Fibroblast of skin of right biceps (primary cell): ENCODE measurements at places on chromosomes 12 and 14.

DNA sequence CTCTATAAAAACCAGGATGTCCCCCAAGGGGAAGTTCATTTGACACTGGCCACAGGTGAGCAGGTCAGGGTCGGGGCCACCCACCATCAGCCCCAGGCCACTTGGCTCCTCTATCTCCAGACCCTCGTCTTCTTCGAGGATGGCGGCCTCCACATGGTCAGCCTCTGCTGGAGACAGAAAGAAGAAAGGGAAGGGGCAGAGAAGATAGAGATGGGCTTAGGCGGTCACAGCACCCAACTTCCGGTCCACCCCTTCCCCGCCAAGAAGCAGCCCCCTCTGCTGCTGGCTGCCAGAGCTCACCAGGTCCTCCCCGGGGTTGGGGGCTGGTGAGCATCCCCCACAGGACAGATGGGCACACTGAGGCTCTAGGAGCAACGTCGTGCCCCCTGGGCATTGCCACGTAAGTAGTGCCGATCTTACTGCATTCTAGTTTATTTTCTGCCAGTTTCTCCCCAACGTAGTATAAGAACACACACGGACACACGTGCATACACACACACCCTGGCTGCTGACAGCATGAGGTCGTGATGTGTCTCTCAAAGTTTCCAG lies 14.2 kb downstream of the BCL11B start:
- DNase-seq: no peak

DNA sequence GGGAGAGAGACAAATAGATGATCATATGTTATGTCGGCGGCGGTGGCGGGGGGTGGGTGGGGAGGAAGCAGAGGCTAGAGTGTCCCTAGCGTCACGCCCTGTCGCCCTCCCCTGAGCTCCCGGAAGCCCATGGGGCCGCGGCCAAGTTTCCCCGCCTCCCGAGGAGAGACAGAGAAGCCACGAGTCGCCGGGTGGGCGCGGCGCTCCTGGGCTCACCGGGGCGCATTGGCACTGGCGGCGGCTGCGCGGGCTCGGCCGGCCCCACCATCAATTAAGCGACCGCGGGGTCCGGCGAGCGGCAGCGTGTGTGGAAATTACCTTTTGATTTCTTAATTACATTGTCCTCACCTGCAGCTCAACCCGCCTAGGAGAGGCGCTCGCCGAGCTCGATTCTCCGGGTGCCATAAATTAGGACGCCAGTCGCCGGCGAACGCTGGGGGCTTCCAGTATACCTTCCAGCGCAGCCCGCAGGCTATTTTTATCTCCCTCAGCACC lies 119.9 kb upstream of the LHX5 start:
- DNase-seq: no peak

DNA sequence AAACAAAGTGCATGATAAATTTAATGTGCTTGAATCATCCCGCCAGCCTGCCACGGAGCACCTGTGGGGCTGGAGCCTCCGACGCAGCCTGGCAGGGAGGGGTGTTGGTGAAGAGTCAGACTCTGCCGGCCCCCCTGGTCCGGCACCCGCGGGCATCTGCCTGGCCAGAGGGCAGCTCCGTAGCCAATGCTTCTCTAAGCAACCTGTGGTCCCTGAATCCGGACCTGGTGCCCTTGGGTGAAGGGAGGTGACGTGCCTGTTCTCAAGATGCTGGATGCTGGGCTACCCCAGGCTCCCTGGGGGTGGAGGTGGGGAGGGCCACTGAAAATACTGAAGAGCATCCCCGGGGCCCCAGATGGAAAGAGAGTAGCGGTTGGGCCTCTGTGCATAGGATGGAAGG lies 158.6 kb upstream of the C14orf180 start:
- DNase-seq: no peak

DNA sequence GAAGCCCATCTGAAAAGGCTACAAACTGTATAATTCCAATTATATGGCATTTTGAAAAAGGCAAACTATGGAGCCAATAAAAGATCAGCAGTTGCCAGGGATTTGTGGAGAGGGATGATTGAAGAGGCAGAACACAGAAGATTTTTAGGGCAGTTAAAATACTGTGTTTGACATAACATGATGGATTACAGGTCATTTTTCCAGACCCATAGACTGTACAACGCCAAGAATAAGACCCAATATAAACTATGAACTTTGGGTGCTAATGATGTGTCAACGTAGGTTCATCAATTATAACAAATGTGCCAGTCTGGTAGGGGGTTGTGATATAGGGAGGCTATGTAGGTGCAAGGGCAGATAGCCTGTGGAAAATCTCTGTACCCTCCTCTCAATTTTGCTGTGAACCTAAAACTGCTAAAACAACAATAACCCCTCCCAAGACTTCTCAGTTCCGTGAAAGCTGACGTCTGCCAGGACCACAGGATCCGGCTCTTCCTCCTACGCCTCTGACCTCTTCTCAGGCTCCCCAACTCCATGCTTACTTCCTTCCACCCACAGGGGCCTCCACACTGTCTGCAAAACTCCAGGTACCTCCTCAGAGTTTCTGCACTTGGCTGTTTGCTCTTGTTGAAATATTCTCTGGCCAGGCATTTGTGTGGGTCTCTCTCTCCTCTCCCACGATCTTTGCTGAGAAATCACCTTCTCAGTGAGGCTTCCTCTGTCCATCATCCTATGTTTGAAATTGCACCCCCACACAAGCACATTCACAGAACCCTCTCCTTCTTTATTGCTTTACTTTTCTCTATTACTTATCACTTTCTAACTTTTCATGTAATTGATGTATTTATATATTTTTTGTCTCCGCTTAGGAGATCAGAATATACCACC lies 131.4 kb downstream of the BBS10 start:
- DNase-seq: no peak

GRCh38 chr12:47302111-47302671 lies 222.4 kb upstream of the AMIGO2 start:
- no peak for DNase-seq

DNA sequence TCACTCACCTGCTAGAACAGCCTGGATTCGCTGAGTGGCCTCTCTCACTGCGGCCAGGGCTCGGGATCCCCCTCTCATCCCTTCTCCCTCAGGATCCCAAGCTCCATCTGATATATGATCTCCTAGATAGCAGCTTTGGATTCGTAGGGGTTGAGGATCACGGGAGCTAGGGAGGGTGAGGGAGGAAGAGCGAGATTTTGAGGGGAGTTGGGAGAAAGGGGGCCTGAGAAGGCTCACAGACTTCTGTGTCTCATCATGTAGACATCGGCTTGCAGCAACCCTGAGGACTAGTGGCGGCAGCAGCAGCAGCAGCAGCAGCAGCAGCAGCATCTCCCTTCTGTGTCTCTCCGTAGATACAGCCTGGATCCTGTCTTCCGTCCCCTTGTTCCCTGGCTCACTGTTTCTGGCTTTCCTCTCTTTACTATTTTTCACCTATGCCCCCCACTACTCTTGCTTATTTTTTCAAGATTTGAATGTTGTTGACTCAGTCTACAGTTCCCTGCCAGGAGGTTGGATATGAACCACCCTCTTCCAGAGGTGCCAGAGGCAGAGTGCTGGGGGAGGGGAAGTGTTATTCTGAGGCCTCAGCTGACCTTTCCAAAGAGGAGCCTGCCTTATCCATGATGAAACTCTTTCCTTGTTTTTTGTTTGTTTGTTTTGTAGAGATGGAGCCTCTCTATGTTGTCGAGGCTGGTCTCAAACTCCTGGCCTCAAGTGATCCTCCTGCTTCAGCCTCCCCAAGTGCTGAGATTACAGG lies at the start of gene CIROP:
Gene CIROP, minus strand, starts transcription at position 399 of the 757 bp plus-strand sequence. Its CDS starts 69 bp downstream, at position 330.
- no peak for DNase-seq

DNA sequence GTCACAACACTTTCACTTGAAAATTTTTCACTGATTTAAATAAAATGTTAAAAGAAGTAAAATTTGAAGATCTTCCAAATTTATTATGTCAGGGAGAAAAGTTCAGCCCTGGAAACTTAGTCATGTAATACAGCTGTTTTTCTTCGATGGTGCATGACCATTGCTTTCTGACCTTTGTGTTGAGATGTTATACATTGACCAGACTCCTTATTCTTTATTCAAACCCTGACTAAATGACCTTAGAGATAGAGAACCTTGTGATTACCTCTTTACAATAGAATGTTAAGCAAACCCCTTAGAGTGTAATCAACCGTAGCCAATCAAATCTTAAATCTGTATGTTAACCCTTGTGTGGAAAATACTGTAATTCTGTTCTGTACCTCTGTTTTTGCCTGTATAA lies 34.5 kb downstream of the PLCZ1 start:
- DNase-seq: no peak

GRCh38 chr14:103385929-103386712 lies 906 bp downstream of the MARK3 start:
- DNase-seq: no peak

DNA sequence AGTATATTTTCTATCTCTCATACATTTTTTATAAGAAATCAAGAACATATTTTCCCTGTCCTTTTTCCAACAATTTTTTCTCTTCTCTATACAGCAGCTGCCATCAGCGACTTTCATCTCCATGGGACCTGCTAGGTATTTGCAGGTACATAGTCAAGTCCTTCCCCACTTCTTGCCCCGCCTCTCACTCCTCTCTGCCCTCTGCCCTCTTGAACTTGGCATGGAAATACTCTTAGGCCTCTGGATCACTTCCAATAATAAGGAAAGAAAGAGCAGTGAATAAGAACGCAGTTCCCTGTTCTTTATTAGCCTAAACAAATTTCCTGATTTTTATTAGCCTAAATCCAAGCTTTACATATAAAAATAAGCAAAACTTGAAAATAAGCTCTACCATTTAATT lies 353.1 kb downstream of the SEC23A start:
- DNase-seq: no peak

DNA sequence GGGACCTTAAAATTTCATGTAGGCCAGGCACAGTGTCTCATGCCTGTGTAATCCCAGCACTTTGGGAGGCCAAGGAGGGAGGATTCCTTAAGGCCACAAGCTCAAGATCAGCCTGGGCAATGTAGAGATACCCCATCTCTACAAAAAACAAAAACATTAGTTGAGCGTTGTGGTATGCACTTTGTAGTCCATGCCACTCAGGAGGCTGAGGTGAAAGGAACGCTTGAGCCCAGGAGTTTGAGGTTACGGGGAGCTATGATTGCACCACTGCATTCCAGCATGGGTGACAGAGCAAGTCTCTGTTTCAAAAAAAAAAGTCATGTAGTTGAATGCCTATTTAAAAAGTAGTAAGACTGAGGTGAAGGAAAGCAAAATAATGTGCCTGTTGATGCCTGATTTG lies 83.5 kb downstream of the TTC6 start:
- no peak for DNase-seq

GRCh38 chr14:35045798-35046047 lies 349 bp upstream of the FAM177A1 start:
- no peak for DNase-seq

- DNase-seq: no peak
Observed at GRCh38 chr12:100671396-100672074, 98.1 kb downstream of the GAS2L3 start.

DNA sequence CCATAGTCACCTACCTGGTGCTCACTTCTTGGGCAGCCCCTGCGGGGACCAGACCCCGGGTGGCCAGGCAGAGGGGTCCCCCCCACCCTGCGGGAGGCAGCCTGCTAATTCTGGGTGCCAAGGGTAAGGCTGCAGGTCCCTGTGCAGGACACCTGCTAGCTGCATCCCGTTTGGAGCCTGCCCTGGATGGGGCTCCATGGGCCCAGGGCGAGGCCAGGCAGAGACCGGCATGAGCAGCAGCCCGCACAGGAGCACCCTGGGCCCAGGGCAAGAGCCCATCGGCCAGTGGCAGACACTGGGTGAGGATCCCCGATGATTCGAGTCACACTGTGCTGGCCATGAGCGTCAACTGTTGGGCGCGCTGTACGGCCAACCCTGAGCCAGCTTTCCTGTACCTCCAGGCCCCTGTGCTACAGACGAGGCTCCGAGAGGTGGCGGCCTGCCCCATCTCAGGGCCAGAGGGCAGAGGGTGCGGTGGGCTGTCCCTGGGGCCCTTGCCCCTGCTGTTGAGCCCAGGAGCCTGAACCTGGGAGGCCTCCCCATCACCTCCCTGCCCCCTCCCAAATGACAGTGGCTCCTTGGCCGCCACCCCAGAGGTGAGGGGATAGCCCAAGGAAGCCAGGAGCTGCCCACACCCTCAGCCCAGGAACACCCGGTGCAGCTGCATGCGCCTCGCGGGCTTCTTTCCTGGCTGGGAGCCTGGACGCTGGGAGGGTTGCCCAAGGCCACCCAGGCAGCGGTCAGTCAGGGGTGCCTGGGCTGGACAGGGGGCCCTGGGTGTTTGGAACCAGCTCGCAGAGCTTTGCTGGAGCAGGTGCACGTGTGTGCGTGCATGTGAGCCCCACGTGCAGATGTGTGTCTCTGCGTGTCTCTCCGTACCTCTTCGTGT lies 47.7 kb downstream of the CYP46A1 start:
- no peak for DNase-seq

- no peak for DNase-seq
Observed at GRCh38 chr14:99248761-99249171, 23.2 kb downstream of the BCL11B start.

- DNase-seq: no peak
Observed at GRCh38 chr12:99042226-99042625, 397.1 kb downstream of the APAF1 start.

DNA sequence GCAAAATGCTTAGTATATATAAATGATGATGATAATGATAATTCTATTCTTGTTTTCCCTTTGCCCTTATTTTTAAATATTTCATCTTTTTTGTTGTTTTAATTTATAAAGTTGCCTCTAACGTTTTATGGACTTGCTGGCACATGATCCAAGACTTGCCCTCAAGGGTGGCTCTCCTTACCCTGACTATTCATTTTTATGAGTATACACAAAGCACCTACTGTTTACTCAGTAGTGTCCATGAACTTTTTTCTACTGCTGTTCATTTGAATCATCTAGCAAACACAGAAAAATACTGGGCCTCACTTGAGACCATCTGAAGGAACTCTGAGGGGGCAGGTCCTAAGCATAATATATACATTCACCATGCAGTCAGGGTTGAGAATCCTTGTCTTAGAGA lies 276.2 kb downstream of the AACS start:
- DNase-seq: no peak

GRCh38 chr12:46005823-46006222 lies 15.4 kb upstream of the SCAF11 start:
- DNase-seq: no peak

GRCh38 chr14:41960281-41960680 lies 353.6 kb downstream of the LRFN5 start:
- peak; percentile 3 for DNase-seq
